ENCODE measurements at places on chromosomes 6 and 20.

GRCh38 chr20:49641683-49642656 is 71.7 kb downstream of the B4GALT5 start:
- DNase-seq = no peak

DNA sequence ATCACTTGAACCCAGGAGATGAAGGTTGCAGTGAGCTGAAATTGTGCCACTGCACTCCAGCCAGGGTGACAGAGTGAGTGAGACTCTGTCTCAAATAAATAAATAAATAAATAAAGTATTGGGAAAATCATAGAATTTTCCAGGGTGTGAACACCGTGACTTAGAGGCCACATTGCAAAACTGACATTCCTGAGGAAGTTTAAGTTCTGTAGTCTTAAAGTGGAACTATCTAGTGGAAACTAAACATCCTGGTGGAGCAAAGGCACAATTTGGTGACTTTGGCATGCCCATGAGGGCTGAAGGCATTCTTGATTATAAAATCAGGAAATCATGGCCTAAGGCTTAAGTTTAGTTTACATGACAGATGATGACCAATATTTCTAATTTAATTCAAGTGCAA is 32.7 kb upstream of the MCM3 start:
- DNase-seq = no peak

- DNase-seq = no peak
These were observed 155.2 kb downstream of the TFAP2A start for GRCh38 chr6:10259671-10260070.

DNA sequence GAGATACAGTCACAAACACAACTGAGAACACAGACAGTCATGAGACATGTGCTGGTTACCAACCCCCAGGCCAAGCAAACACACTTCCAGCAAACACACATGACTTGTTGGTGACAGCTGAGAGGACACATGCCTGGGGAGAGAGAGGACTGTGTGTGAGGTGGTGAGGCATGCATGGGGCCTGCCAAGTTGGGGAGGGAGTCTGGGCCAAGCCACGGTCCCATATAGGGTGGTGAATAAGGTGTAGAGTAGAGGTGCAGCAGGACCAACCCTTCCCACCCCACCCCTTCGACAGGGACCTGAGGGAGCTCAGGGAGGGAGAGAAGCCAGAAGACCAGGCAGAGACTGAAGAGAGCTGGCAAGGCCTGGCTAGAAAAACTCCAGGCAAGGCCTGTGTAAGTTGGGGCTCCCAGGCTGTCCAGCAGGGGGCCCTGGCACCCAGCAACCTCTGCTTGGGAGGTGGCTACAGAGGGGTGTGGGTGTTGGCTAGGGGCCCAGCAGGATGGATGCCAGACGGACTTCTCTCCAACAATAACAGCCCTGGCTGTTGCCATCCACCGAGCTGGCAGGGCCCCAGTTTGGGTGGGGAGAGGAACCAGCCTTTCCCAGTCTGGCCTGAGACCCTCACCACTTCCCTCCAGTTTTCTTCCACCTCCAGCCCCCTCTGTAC is 2.0 kb upstream of the SLC29A1 start:
- peak; percentile 78 for DNase-seq

DNA sequence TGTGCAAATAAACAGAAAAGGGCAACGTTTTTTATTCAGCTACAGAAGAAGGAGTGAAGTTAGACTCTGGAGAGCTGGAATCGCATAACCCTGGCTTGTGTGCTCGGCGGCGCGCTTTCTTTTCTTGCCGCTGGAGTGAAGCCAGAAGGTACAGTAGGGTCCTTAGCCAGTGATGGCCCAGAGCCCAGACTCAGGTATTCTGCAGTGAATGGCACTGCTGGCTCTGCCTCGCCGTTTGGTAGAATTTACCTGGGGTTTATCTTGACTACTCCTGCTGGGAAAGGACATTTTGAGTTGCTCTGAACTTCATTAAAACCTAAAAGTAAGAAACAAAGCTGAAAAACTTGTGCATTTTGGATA is 56.9 kb upstream of the TIAM2 start:
- no peak for DNase-seq

GRCh38 chr6:19158586-19158985 is 678.6 kb upstream of the ID4 start:
- no peak for DNase-seq

Data from CD4-positive, alpha-beta T cell treated with Interleukin-2 at 100 ng/mL for 4 hours (primary cell).